Stimulated activated CD4-positive, alpha-beta T cell treated with anti-CD3 and anti-CD28 coated beads, Interleukin-12 subunit alpha, Interleukin-12 subunit beta, amount 100 ng/mL, for 24 hours (primary cell): ENCODE measurements at places on chromosomes 6 and 20.

- DNase-seq = no peak
These were observed 32.7 kb downstream of the ACSS1 start for GRCh38 chr20:25025091-25025861.

DNA sequence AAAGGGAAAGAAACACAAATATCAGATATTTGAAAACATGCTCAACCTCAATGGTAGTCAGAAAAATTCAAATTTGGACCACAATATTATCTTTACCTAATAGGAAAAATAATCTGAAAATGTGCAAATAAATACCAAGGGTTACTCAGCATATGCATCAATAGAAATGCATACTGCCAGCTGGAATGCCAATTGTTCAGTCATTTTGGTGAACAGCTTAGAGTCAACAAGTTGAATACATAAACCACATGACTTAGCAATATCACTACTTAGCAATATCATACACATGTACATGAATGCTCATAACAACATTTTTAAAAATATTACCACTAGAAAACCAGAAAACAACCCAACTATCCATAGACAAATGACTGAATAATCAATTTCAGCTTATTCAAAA lies 212.7 kb downstream of the PTPRK start:
- DNase-seq = no peak

DNA sequence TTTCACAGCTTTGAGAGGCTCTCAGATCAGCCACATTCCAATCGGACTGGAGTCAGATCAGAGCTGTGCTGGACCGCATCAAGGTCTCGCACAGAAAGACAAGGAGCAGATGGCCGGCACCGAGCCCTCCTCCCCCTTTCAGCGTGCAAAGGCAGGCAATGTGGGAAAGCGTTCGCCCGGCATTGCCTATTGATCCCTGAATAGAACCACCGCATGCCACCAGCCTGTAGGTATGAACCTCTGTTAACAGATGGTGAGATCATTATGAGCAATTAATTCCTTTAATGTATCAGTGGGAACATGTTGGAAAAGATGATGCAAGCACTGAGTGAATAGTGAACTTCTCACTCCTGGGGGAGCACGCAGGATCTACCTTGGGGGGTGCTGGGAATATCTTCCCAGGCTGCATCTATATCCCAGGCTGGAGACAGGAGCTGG lies 117.5 kb upstream of the ID4 start:
- no peak for DNase-seq

- no peak for DNase-seq
These were observed 169.0 kb upstream of the GJE1 start for GRCh38 chr6:141963543-141964295.

DNA sequence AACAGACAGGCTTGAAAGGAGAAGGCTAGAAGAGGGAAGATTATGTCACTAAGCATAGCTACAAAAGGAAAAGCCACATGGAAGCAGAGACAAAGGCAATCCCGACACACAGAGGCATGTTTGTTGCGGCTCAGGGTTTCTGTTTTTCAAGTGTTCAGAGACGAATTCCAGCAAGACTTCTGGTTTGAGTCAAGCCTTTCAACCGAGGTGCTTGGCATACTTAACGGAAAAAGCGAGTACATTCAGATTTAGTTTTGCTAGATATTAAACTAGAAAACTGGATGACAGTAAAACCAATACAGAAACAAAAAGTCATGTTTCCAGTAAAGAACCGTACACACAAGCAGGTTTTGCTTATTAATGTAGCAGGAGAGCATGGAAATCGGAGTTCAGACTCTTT lies 27.2 kb downstream of the MCUR1 start:
- no peak for DNase-seq

DNA sequence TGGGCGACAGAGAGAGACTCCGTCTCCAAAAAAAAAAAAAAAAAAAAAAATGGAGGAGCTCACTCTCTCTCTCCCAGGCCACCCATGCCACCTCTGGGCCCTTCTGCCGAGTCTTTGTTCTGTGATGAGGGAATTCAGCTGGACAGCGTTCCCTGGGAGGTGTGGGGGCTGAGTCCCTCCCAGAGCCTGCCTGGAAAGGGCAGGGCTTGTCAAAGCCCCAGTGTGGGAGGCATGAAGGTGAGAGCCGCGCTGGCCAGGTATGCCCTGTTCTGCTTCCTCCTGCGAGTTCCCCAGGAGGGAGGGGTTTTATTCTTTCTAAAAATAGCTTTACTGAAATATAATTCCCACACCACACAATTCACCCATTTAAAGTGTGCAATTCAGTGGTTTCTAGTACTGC lies 69.6 kb downstream of the TMEM242 start:
- DNase-seq = no peak

- no peak for DNase-seq
These were observed 18.4 kb downstream of the SCP2D1 start for GRCh38 chr20:18831830-18832499.

DNA sequence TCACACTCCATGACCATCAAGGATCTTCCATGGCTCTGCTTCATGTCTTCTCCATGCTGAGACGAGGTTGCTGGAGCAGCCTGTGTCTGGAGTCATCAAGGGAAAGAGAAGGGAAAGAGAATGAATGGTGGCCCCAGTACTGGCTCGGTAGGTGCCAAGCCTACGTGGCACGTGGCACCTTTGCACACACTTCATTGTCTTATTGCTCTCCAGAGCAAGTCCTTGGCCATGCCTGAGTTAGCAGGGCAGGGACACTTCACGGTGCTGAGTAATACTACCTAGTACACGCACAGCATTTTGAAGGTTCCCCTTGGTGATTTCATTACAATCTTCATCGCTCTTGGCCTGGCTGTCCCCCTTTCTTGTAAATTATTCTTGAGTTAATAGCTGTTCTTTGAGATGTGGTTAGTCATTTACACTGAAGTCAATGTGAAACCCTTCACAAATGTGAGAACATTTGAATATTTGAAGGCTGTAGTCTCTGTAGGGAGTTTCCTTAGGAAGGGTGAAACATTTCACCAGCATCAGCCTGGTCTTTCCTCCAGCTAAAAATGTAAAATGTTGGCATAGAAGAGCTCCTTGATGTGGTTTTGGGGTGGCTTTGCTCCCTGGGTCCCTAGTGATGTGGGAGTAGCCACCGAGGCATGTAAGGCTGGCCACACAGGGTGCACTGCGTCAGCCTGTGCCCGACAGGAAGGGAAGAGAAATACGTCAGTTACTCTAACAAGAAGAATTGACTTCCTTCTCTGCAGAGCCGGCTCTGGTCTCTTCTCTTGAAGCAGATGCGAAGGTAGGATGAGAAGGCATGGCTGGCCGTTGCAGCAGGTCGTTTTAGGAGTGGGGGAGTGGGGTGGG lies at the start of gene SYTL3:
TSS of gene SYTL3 (plus strand) at position 766 of the 855 bp plus-strand sequence. CDS start 13,215 bp downstream, outside the sequence.
- DNase-seq = peak; percentile 78

DNA sequence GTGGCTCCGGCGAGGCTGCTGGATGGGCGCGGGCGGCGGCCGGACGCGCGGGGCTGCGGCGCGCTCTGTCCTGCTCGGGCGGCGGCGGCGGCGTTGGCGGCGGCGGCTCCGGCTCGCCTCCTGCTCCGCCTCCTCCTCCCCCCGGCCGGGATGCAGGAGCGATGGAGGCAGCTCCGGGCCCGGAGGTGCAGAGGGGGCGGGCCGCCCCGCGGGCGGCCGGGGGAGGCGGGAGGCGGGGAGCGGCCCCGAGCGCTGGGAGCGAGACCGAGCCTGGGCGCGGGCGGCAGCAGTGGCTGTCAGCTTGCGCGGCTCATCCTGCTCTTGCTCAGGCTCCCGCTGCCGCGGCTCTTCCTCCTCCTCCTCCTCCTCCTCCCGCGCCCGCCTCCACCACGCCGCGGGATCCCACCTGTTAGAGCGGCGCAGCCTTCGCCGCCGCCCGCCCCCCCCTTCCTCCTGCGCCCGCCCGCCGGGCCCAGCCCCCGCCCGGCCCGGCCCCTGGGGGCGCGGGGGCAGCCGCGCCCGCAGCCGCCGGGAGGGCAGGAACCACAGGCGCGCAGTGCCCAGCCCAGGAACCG lies at the start of gene NOL4L:
TSS of gene NOL4L (minus strand) at position 323 of the 575 bp plus-strand sequence. CDS start 443 bp downstream, outside the sequence.
- DNase-seq = no peak

- DNase-seq = no peak
These were observed 156.2 kb downstream of the QKI start for GRCh38 chr6:163570579-163571231.

- no peak for DNase-seq
These were observed 146.5 kb upstream of the COL21A1 start for GRCh38 chr6:56393615-56394612.

GRCh38 chr6:85484948-85485347 lies 35.1 kb downstream of the NT5E start:
- no peak for DNase-seq
